Gastrocnemius medialis (tissue), 4 donors: ENCODE measurements at places on chromosomes 3 and 15. TPM values are rescaled to one million over a fixed set of nuclear protein-coding genes. Genes with fewer than 3 reads are reported as not detected.

The FAM240A gene
- 0.18 TPM for total RNA-seq

The CYP1A2 gene
- not detected for total RNA-seq

The TMEM45A gene
- 4.6 TPM for total RNA-seq

The VPS33B gene
- total RNA-seq: 7.7 TPM

The ABI3BP gene
- total RNA-seq: 19.3 TPM

The SSUH2 gene
- 0.33 TPM for total RNA-seq

The UPK1B gene
- total RNA-seq: not detected

The SLC51B gene
- not detected for total RNA-seq

The SCN11A gene
- total RNA-seq: not detected

The PYGO1 gene
- 26.7 TPM for total RNA-seq

The FAM43A gene
- total RNA-seq: 4.6 TPM

The GOLGA6A gene
- 0.10 TPM for total RNA-seq

The DPPA2 gene
- not detected for total RNA-seq

The GRK7 gene
- 0.85 TPM for total RNA-seq

The GOLGA8M gene
- not detected for total RNA-seq

The RAD51 gene
- total RNA-seq: 0.75 TPM

The TRPM1 gene
- total RNA-seq: not detected

The GP9 gene
- total RNA-seq: not detected

The SLC35G2 gene
- total RNA-seq: 2.5 TPM

The EXD1 gene
- not detected for total RNA-seq

The ITGB5 gene
- total RNA-seq: 62.8 TPM

The PLSCR4 gene
- 12.3 TPM for total RNA-seq

The KNSTRN gene
- 30.9 TPM for total RNA-seq

The GASK1A gene
- total RNA-seq: 6.8 TPM

The MYZAP gene
- 1.3 TPM for total RNA-seq

The MANF gene
- total RNA-seq: 12.8 TPM

The CSPG4 gene
- total RNA-seq: 103 TPM

The DNAH12 gene
- total RNA-seq: 0.02 TPM

The OR5K2 gene
- not detected for total RNA-seq

The RHO gene
- total RNA-seq: not detected

The CDHR4 gene
- not detected for total RNA-seq
